ENCODE measurements at places on chromosomes 13 and 19.

DNA sequence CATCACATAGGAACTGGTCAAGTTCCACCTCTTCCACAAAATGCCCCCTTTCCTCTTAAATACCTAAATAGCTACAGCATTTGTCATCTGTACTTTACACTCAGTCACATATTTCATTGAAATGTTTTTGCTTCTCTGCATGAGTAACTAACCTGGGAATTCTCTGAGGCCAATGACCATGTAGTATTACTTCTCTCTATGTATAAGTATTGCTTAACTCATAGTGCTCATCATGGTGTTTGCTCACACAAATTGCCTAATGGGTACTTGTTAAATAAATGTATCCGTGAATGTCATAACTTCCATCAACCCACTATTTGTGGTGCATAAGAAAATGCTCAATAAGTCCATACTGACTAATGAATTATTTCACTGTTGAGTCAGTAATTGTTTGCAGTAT, 115.5 kb downstream of the FGF14 start:
- DNase-seq = no peak

DNA sequence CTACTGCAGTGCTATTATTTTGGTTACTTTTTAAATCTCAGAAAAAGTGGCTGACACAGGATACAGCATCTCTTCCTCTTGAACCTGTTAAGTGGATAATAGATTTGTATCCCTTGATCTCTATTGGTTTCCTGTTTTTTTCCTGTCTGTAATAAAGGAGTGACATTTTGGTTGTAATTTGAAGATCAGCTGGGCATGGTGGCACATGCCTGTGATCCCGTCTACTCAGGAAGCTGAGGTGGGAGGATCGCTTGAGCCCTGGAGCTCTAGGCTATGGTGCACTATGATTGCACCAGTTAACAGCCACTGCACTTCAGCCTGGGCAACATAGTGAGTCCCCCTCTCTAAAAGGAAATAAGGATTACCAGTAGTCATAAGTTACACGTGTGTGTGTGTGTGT, 46.8 kb downstream of the METTL21C start:
- no peak for DNase-seq

DNA sequence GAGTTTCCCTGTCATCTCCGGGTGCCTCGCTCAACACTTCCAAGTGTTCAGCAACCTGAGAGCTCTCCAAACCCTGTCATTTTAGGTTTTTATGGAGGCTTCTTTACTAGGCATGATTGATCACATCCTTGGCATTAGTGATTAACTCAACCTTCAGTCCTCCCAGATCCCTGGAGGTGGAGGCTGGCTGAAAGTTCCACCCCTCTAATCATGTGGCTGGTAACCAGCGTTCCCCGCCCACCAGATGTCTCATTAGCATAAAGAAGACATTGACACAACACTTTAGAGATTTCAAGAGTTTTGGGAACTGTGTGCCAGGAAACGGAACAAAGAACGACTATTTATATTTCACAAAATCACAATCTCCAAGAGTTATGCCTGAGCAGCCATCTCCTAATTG, 71.1 kb upstream of the RGCC start:
- DNase-seq = no peak

GRCh38 chr19:5351731-5352228, 11.2 kb upstream of the PTPRS start:
- no peak for DNase-seq

DNA sequence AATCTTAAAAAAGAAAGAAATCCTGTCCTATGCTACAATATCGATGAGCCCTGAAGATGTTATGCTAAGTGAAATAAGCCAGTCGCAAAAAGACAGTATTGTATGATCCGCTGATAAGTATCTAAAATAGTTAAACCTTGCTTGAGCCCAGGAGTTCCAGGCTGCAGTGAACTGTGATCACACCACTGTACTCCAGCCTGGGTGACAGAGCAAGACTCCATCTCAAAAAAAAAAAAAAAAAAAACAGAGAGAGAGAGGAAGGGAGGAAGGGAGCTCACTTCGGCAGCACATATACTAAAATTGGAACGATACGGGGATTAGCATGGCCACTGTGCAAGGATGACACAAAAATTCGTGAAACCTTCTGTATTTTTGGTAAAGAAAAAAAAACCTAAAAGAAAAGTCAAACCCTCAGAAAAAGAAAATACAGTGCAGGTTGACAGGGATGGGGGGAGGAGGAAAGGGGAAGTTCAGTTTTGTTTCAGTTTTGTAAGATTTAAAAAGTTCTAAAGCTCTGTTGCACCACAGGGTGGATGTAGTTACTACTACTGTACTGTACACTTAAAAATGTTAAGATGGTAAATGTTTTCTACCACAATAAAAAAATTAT, 8.4 kb downstream of the CLASRP start:
- DNase-seq = no peak

DNA sequence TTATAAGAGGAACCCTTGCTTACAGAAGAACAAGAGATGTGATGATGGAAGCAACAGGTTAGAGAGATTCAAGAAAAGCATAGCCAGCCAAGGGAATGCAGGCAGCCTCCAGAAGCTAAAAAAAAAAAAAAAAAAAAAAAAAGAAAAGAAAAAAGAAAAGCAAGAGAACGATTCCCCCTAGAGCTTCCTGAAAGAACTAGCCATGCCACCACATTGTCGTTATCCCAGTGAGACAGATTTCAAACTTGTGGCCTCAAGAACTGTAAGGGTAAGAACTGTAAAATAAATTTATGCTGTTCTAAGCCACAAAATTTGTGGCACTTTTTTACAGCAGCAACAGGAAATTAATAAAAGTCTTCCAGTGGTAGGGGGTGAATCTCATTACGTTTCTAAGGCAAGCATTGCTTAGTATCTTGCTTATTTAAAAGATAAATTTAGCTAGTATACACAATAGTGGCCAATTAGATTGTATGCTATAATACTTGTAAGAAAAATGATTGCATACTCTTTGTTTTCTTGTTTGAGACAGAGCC, 21.8 kb downstream of the RFXAP start:
- no peak for DNase-seq

GRCh38 chr13:45333977-45334922, 6.7 kb downstream of the TPT1 start:
- no peak for DNase-seq

GRCh38 chr13:88246239-88246638, 575.1 kb downstream of the SLITRK5 start:
- no peak for DNase-seq

- DNase-seq = peak; percentile 74
Observed at GRCh38 chr19:55486971-55487923, 989 bp upstream of the SSC5D start.

DNA sequence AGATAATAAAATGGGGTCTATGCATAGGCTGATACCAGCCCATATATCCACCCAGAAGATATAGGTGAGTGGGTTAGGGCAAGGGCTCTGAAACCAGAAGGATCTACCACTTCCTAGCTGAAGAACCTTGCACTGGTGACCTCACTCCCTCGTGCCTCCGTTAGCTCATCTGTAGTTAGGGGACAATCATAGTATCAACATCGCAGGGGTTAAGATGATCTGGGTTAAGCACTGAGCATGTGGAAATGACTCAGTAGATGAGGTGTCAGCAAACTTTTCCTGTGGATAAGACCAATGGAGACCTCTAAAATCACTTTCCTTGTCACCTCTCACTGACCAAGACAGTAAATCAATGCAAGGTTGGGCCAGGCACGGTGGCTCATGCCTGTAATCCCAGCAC, 30.5 kb downstream of the TNFSF14 start:
- no peak for DNase-seq

DNA sequence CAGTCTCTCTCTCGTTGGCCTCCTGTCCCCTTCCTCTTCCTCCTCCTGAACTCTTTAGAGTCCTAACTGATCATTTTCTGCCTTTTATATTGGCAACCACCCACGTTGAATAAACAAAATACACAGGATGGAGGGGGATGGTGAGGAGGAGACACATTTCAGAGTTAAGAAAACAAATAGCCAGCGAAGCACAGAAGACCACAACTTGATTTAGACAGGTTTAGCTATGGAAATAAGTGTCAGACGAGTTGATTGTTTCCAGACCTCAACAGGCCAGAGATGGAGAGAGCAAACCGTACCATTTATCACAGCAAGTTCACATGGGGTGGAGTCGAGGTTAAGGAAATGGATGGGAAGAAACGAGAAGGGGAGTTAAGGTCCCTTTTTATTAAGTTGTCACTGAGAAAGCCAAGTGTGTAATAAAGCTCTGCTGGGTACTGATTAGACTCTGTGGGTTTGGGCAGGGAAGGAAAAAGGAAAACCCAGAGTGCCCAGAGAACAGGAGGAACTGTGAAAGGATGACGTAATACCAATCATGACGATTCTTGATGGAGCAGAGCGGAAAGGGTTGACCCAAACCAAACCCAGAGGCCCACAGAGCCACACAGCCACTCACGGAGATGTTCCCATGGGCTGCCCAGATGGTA, 11.1 kb upstream of the SERP2 start:
- DNase-seq = no peak
